Osteoblast (primary cell): ENCODE measurements at places on chromosomes 3 and 15. TPM values are rescaled to one million over a fixed set of nuclear protein-coding genes. Genes with fewer than 3 reads are reported as not detected.

Gene TUSC2
- 15.9 and 16.6 TPM in 2 replicates for total RNA-seq

DNA sequence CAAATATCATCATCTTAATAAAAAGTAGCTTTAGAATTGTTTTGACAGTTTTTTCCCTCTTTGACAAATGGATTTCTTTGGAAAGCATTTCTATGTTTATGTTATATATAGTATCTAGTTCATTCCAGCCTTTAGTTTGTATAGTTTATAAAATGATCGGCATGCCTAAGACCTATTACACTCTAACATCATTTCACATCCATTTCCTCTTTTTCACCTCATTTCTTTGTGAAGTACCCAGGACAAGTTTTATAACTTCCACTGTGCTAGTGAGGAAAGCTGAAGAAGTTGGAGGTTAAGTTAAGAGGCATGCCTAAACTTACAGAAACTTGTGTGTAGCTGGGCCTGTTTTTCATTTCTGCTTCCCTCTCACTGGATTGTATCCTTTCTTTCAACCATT, 178.4 kb downstream of the TP63 start:
- DNase-seq: peak; percentile 22
- no peaks in the 10 kb centered on the region for H3K27me3 ChIP-seq
- no peaks in the 10 kb centered on the region for H3K36me3 ChIP-seq
- no peak overlapping the region for H3K27ac ChIP-seq
- H3K4me3 ChIP-seq: no peak overlapping the region

DNA sequence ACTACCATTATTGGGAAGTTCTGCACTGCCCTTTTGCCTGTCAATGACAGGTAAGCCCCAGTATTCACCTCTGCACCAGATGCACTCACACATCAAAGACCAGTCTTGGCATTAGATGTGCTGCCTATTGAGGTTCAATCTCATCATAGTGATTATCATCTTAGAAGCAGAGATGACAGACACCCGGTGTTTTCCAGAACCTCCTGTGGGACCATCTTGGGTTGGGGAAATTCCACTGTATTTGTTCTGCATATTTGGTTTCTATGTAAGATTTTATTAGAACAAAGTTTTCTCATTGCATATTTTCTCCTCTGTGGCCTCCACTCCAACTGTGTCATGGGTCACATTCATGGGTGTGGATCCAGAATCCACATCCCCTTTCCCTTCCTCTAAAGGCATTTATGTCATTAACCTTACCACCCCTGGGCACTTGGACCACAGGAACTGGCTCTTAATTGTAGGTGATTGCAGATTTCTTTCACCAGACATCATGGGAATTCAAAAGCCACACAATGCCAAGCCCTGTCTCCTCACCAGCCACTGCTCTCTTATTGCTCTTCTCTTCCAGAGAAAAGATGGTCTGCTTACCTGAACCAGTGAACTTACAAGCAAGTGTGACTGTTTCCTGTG, 31.2 kb downstream of the PLA1A start:
- DNase-seq: peak; percentile 43
- no peaks in the 10 kb centered on the region for H3K27me3 ChIP-seq
- H3K4me3 ChIP-seq: no peak overlapping the region
- H3K36me3 ChIP-seq: no peaks in the 10 kb centered on the region

DNA sequence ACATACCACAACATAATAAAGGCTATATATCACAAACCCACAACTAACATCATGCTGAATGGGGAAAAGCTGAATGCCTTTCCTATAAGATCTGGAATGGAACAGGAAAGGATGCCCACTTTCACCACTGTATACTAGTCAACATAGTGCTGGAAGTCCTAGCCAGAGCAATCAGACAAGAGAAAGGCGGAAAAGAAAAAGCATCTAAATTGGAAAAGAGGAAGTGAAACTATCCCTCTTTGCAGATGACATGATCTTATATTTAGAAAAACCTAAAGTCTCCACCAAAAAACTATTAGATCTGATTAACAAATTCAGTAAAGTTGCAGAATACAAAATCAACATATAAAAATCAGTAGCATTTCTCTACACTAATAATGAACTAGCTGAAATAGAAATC, 14.6 kb upstream of the PIK3CA start:
- no peak overlapping the region for H3K4me3 ChIP-seq
- H3K27me3 ChIP-seq: peaks cover 3% of the 10 kb centered on the region
- no peaks in the 10 kb centered on the region for H3K36me3 ChIP-seq
- no peak for DNase-seq
- no peak overlapping the region for H3K27ac ChIP-seq

Gene VWA5B2
- not detected in 2 replicates for total RNA-seq

DNA sequence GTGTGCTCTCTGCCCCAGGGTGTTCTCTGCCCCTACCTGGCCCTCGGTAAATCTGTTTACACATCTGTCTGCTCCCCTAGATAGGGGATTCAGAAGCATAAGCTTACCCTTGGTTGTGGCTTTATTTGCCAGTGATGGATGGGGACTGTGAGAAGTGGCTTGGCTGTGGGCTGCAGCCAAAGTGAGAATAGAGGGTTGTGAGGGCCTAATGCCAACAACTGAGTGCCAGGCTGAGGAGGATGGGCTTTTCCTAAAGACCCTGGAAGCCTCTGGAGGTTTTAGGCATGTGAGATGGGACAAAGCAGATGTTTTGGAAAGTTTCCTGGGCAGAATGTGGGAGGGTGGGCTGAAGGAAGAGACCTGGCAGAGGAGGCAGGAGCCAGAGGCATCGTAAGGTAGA, 15.4 kb upstream of the APEH start:
- no peaks in the 10 kb centered on the region for H3K36me3 ChIP-seq
- H3K27ac ChIP-seq: no peak overlapping the region
- DNase-seq: no peak
- no peak overlapping the region for H3K4me3 ChIP-seq
- no peaks in the 10 kb centered on the region for H3K4me1 ChIP-seq

DNA sequence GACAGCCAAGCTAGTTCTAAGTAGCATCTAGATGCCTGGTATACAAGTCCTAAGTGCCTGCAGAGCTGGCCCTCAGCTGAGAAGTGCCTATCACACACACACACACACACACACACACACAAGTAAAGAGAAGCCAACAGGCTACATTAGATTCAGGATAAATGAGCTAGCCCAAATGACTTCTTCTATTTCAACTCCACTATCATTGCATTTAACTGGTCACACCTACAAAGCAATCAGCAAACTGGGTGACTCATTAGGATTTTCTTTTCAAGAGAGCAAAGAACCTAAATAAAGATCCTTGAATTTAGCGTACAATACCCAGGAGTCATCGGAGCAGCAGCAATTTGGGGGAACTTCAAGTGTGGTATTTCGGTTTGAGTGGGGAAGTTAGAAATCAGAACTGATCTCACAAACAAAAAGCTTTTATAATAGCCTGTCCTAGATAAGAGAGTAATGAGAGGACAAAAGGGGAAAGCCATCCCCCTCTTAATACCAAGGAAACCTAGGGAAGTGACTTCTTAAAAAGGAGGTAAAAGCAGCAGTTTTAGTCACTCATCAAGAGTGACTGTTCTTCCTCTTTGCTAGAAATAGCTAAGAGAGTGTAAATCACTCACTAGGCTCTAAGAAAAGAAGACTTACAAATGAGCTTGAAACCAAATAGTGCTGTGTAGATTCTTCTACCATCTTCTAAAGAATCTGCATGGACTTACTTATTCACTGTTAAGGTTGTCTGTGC, 112.7 kb downstream of the TNIK start:
- H3K27ac ChIP-seq: no peak overlapping the region
- peaks cover 75% of the 10 kb centered on the region for H3K27me3 ChIP-seq
- no peak for DNase-seq
- no peak overlapping the region for H3K4me3 ChIP-seq
- H3K4me1 ChIP-seq: peaks cover 11% of the 10 kb centered on the region

Gene CP
- 0.88 and 1.4 TPM in 2 replicates for total RNA-seq

Gene IMPG2
- 0.29 and 0.36 TPM in 2 replicates for total RNA-seq

- H3K27me3 ChIP-seq: peaks cover 6% of the 10 kb centered on the region
- no peak overlapping the region for H3K27ac ChIP-seq
- no peaks in the 10 kb centered on the region for H3K4me1 ChIP-seq
- no peak overlapping the region for H3K4me3 ChIP-seq
Observed at GRCh38 chr3:19149368-19149767, 1.1 kb downstream of the KCNH8 start.

Gene GOLGA8N
- 4.7 and 5.0 TPM in 2 replicates for total RNA-seq

DNA sequence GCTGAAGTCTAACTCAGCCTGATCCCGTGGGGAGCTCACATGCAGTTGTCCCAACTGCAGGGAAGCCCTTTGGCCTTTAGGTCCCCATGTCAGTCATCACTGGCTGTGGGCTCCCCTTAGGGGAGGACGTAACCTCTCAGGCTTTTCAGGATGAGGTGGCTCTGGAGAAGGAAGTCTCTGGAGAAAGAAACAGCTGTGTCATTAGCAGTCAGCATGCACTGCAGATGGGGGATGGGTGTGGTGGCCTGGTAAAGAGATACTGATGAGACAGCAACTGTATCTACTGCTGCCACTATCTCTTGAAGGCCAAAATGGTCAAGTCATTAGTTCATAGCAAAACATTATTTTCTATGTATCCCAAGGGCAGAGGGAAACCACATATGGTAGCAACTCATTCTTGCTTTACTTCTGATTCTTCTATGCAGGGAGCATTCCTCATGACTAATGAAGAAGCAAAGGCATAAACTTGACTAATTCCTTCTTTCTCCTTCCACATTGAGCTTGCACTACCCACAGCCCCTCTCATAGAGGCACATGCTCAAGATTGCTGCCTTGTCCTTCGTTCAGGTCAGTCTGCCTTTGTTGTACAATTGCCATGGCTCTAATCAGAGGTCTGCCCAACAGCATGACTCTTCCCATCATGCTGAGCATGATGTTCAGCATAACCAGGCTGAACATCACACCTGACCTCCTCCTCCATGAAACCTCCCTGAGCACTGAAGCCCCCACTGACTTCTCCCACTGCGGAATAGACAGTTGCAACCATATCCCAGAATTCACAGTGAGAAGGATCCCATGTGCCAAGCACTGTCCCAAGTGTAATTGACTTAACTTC, 47.8 kb upstream of the TMEM158 start:
- DNase-seq: peak; percentile 44
- no peaks in the 10 kb centered on the region for H3K36me3 ChIP-seq

GRCh38 chr3:139281096-139281495, 62.7 kb upstream of the MRPS22 start:
- H3K27me3 ChIP-seq: no peaks in the 10 kb centered on the region
- no peaks in the 10 kb centered on the region for H3K36me3 ChIP-seq
- H3K27ac ChIP-seq: no peak overlapping the region
- no peak for DNase-seq

GRCh38 chr15:87348746-87349145, 907.8 kb downstream of the NTRK3 start:
- H3K27ac ChIP-seq: no peak overlapping the region
- H3K36me3 ChIP-seq: no peaks in the 10 kb centered on the region
- DNase-seq: no peak
- no peaks in the 10 kb centered on the region for H3K27me3 ChIP-seq
- peaks cover 6% of the 10 kb centered on the region for H3K4me1 ChIP-seq

DNA sequence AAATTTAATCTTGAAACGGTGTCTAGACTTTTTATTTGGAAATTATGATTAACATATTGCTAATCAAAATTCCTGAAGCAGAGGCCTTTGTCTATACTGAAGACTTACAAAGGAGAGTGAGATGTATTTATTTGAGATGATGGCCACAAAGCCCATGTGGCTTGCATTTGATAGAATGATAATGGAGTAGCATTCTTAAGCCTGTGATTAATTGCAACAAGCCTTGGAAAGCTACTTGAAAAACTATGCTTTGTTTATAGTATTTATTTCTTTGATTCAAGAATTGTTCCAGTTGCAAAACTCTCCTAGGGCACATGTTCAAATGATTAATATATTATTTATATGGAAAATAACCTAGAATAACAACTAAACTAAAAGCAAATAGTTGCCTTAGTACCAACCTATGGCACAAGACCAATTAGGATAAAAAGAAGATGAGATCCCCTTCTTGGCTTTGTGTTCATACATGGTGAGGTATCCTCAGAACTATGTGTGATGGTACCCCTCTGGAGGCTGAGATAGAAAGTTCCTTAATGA, 244.1 kb upstream of the TBL1XR1 start:
- H3K27me3 ChIP-seq: no peaks in the 10 kb centered on the region
- no peak for DNase-seq
- peaks cover 6% of the 10 kb centered on the region for H3K4me1 ChIP-seq
- no peaks in the 10 kb centered on the region for H3K36me3 ChIP-seq
- H3K27ac ChIP-seq: no peak overlapping the region

DNA sequence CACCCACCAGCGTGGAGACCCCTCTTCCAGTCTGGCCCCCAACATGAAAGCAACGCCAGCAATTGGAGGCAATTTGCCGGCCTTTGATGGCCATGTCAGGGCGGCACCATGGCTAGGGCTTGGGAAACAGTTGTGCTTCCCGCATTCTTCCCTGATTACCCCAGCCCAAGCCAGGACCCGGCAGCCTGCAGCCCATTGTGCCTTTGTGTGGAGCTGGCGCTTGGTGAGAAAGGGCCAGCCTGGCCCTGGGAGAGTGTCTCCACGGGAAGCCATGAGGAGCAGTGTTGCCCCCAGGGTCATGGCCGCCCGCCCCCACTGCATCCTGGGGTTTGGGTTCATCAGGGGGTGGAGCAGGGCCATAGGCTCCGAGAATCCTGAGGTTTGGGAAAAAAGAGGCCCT, 66.0 kb downstream of the DNAJB8 start:
- no peaks in the 10 kb centered on the region for H3K36me3 ChIP-seq
- no peak overlapping the region for H3K27ac ChIP-seq
- DNase-seq: no peak

GRCh38 chr3:24683633-24684384, 189.2 kb upstream of the THRB start:
- no peaks in the 10 kb centered on the region for H3K36me3 ChIP-seq
- H3K4me1 ChIP-seq: peaks cover 4% of the 10 kb centered on the region
- H3K27ac ChIP-seq: no peak overlapping the region
- H3K27me3 ChIP-seq: peaks cover 9% of the 10 kb centered on the region
- no peak for DNase-seq
- H3K4me3 ChIP-seq: no peak overlapping the region

Gene SMCO1
- not detected in 2 replicates for total RNA-seq

DNA sequence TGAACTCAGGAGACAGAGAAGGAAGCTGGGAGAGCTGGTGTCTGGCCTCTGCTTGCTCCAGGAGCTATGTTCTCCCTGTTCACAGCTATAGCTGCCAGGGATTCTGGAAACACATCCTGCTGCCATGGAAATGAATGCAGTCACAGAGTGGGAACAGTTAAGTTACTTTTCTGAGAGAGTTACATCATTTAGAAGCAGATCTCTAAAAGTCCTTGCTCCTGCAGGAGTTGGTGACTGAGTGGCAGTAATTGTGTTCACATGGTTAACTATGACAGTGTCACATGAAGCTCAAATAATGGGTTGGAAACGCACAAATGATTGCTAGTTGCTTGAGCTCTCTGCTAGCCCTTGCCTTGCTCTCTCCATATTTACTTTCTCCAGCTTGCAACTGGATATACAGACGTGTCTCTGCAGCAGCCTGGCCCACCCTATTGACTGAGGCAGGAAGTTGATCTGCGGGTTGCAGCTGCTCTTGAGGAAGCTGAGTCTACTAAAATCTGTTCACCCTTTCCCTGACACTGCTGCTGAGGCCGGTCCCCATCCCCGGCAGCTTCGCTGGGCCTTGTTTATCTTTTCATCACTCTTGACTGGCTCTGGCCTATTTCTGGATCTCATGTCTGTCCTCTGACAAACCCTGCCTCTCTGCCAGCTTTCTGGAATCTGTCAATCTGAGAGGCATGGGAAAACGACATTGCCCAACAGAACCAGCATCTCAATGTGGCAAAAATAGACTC, 16.7 kb upstream of the ISLR start:
- H3K4me3 ChIP-seq: no peak overlapping the region
- DNase-seq: no peak
- H3K27me3 ChIP-seq: no peaks in the 10 kb centered on the region

- no peaks in the 10 kb centered on the region for H3K36me3 ChIP-seq
- H3K27ac ChIP-seq: no peak overlapping the region
- DNase-seq: no peak
- no peaks in the 10 kb centered on the region for H3K27me3 ChIP-seq
- H3K4me3 ChIP-seq: no peak overlapping the region
Observed at GRCh38 chr3:181565416-181565815, 146.3 kb upstream of the SOX2 start.
